ENCODE measurements at places on chromosomes 4 and X.

DNA sequence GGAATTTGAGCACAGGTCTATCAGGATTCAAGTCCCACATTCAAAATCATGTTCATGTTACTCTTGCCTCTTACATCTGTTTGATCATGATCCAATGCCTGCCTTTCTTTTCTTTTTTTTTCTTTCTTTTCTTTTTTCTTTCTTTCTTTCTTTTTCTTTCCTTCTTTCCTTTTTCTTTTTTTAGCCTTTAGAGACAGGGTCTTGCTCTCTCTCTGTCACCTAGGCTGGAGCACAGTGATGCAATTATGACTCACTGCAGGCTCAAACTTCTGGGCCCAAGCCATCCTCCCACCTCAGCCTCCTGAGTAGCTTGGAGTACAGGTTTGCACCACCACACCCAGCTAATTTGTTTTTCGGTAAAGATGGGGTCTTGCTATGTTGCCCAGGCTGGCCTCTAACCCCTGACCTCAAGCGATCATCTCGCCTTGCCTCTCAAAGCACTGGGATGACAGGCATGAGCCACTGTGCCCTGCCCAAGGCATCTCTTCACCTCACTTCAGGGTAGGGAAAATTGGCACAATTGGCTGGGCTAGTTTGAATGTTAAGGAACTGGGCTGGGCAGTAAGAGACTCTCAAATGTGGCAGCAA lies 359.2 kb downstream of the FBXW7 start:
- no peak for DNase-seq

DNA sequence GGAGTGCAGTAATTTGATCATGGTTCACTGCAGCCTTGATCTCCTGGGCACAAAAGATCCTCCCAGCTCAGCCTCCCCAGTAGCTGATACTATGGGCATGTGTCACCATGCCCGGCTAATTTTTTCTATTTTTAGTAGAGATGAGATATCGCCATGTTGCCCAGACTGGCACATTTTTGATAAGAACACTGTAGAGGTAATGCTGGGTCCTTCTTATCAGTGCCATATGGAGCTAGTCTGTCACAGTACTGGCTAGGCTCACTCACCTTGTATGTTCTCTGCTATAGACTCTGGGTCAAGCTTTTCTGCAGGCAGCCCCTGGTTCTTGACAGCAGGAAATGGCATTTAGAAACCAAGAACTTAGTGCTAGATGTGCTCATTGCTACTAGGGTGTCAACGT lies 53.9 kb downstream of the BCOR start:
- DNase-seq = no peak

GRCh38 chrX:137916090-137916746 lies 350.3 kb downstream of the ZIC3 start:
- DNase-seq = no peak

- DNase-seq = no peak
Measured at GRCh38 chr4:123348946-123349345, 47.6 kb upstream of the SPRY1 start.

GRCh38 chr4:165383591-165384073 lies 4.8 kb downstream of the CPE start:
- peak; percentile 60 for DNase-seq

DNA sequence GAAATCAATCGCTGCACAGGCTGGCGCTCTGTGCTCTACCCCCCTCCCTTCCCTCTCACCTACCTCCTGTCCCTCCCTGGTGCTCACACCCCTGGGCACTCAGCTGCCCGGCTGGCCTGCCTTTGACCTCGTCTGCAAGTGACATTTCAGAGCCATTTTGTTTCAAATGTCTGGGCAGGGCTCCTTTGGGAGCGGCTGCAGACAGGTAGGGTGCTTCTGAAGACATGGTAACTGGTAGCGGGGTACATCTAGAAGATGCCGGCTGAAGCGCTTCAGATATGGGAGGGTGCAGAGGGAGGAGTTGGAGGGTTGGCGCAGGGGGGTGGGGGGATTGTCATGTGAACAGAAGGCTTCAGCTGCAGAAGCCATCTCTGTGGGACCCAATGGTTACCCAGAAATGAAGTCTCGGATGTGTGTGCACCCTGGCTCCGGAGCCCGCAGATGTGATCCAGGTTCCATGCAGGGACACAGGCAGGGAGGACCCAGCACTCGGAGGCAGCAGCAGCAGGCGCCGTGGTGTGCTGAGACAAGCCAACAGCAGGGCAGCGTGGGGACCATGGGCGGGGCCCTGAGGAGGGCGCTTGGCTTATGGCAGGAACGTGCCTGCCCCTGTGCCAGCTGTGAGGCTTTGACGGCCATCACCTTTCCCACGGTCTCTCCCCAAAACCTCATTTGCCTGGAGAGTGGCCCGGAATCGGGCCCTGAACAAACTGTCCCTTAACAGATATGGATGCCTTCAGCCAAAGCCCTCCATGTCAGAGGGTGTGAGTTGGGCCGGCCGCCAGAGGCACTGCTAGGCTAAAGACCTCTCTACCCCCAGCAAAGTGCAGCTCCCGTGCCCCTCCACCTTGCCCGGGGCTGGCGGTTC lies 7.6 kb upstream of the DUSP9 start:
- no peak for DNase-seq

DNA sequence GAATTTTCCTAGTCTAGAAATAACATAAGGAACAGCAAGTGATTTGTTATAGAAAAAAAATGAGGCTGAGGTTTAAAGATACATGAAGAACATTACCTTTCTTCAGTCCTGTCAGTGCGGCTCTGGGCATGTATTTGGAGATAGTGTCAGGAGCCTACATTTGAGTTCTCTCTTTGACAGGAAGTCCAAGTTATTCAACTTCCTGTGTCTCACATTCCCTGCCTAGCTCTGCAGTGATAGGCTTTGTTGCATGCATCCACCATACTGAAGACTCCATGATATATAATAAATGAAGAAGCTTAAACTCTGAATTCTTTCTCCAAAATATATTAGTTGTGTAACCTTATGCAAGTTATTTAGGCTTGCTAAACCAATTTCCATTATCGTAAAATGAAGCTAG lies 148.7 kb downstream of the RELL1 start:
- DNase-seq = no peak

- no peak for DNase-seq
Measured at GRCh38 chrX:2700405-2701320, 9.6 kb downstream of the CD99 start.

DNA sequence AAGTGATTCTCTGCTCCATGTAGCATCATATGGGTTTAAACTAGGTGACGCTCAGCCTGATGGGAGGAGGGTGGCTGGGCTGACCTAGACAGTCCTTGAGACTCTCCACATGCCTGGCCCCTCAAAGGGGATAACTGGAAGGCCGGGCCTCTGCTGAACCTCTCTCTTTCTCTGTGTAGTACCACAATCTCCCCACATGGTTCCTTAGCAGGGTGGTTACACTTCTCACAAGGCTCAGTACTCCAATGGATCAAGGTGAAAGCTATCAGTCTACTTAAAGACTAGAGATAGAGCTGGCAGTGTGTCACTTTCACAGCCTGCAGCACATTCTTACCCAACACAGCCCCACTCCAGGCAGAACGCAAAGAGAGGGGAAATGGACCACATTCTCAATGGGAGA lies 80.4 kb downstream of the LDB2 start:
- no peak for DNase-seq

- DNase-seq = no peak
Measured at GRCh38 chr4:22667332-22667940, 25.3 kb upstream of the GBA3 start.

DNA sequence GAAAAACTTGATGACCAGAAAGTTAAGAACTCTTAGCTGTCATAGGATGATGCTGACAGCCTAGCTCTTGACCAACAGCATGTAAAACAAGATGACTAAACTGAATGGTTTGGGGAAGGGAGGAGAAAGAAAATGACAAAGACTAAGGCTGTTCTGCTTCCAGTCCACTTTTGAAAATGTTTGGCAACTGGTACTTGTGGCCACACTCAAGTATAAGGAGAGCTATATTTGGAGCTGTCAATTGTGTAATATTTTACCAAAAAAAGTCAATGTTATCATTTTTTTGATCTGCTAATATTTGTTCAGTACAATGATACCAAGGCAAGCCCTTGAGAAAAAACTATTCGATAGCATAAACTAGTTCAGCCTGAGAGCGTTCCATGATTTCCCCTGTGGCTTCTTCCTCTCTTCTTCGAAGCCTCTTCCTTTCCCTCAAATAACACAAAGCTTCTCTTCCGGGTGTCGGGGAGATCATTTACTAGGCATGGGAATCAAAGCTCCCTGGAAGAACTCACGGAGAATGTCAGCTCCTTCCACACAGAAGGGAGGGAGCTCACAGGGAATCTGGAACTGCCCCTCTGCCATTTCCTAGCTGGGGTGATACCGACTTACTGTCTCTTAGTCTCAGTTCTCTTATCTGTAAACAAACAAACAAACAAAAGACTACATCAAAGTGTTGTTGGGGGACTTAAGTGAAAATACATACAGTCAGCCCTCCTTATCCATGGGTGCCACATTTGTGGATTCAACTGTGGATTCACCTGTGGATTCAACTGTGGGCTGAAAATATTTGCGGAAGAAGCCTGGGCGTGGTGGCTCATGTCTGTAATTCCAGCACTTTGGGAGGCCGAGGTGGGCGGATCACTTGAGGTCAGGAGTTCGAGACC lies 82.6 kb downstream of the SCD5 start:
- no peak for DNase-seq

All from NCI-H748 treated with DMSO at 0.1 percent for 48 hours (cell line).